NCI-H2081 (cell line): ENCODE measurements at places on chromosomes 2 and 18.

- no peak for DNase-seq
Observed at GRCh38 chr2:39156107-39156506, 35.3 kb upstream of the SOS1 start.

- DNase-seq = no peak
Observed at GRCh38 chr2:101958061-101958460, 33.7 kb upstream of the IL1R2 start.

- DNase-seq = no peak
Observed at GRCh38 chr18:39564716-39565115, 1999.1 kb upstream of the CELF4 start.

DNA sequence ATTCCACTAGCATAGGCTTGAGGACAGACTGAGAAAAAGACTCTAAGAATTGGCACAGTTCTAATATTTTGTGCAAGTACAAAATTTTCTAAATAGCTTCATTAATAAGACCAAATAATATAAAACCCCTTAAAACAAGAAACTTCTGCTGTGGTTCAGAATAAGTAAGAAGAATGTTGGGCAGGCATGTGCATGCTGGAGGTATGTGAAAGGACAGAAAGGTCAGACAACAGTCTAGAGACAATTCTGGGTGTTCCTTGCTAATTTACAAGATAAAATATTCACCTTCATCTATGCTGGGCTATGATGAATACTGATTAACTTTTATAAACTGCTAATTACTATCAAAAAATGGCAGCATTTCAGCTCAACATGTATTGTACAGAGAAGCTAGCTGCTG lies 14.9 kb downstream of the CEBPZOS start:
- DNase-seq = no peak

GRCh38 chr2:28348149-28348567 lies 44.5 kb upstream of the FOSL2 start:
- DNase-seq = no peak

DNA sequence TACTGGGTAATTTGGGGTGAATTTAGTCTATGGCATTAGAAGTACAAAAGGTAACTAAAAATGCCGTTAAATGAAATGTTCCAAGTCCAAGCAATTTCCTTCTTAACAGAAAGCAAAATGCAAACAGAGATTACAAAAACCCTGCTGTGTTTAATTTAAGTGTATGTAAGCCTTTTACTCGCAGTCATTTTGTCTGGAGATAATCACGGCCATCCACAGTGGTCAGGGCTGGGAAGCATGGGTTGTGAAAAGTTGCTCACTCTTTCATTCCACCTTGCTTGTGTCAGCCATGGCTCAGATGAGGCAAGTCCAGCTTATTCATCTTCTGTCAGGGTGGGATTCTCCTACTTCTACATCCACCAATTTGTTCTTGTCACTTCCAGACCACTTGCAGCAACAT lies 983.6 kb upstream of the ZEB2 start:
- peak; percentile 1 for DNase-seq

GRCh38 chr2:70103531-70104061 lies 16.3 kb downstream of the PCBP1 start:
- DNase-seq = no peak

DNA sequence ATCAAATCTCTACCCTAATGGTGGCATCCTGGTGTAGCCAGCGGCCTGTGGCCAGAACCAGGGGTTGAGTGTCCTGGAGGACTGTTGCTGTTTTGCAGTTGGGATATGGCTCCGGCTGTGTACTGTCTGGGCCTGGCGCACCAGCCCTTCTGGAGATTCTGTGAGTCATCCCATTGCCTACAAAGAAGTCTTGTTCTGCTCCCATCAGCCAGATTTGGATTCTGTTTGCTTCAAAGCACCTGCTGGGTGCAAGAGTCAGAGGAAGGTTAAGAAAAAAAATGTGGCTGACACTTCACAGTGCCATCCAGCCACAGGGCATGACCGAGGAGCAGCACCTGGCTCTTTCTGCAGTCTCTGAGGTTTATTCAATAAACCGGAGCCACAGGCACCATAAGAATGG lies 41.0 kb upstream of the ASAP2 start:
- no peak for DNase-seq

- DNase-seq = no peak
Observed at GRCh38 chr18:48408111-48408726, 964 bp downstream of the ZBTB7C start.

DNA sequence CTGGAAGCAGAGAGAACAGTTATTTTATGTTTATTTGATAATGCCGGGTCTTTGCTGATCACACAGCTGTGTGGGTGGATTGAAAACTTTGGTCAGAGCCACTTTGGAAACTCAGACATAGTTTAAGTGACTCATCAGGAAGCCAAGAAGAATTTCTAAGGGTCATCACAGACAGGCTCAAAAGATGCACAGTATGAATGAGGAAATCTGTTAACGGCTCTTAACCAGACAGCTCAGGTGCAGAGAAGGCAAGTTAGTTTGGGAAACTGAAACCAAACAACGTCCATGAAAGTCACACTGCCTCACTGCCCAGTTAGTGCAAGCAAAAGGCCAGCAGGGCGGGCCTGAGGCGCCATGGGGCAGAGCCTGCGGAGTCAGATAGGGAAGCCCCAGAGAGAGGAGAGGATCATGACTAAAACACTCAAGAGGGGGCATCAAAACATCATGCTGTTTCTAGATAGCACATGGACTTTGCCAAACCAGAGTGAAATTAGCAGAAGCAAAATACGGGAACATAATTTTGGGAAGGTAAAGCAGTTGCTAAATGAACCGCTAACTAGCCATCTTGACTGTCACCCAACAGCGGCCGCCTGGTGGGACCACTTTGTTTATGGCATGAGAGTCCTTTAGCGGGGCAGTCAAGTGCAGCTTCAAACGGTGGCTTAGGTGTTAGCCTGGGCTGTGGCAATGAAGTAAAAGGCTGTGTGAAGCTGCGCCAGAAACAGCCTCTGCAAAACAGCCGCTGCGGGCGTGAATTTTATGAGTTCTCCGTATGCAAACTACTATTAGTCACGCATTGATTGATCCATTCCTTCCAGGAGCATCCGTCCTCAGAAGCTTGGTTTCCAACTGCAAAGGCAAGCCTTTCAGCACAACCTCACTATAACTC lies 101.2 kb downstream of the KCTD18 start:
- no peak for DNase-seq

DNA sequence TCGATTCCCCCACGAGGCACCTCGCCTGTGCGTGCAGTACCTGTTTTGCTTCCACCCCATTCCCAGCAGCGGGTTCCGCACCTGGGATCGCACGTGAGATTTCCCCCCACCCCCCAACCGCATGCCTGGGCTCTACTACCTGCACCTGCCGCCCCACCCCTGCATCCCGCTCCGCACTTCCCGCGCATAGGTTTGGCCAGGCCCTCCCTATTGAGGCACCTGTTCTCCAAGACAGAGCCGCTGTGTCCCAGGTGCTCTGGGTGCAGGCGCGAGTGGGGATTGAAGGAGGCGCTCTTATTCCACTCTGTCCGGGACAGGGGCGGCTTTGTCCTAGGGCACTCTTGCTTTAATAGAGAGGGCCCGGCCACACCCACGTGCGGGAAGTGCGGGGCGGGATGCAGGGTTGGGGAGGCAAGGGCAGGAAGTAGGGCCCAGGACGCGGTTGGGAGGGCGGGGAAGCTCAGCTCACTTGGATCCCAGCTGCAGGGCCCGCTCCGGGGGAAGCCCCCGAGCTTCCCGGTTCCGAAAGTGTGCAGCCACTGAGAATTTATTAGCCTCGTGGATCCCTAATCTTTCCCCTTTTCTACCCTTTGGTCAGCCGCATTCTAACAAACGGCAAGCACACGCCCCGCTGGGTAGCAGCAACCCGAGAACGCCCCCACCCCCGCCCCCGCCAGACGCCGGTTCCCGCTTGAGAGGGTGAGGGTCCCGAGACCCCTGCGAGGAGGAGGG lies 670 bp upstream of the MOCOS start:
- no peak for DNase-seq

DNA sequence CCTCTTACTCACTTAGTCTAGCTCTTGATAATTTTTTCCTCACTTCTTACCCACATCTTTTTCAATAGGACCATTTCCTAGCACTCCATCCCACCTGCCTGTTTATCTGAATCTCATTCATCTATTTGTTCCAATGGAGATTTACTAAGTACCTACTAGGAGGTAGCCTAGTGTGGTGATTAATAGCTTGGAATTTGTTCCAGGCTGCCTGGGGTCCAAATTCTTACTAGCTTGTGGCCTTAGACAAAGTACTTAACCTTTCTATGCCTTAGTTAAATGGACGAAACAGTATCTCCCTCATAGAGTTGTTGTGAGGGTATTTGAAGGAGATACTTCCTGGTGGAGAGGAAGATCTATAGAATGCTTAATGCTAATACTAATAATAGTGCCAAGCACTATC lies 42.9 kb upstream of the SERTAD2 start:
- no peak for DNase-seq

DNA sequence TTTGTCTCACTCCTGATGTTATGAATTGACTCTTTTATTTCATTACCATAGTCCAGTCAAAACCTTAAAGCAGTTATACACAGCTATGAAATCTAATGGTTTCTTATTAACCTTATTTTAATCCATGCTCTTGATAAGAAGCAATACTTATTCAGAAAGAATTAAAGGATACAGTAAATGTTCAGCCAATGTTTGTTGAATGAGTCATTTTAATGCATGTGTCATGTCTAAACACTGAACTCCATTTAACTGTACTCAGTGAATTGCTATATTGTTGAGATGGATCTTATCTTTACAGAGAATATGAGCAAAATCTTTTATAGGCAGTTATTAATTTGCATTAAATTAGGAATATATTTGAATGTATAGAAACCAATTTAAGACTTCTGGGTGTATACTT lies 135.1 kb upstream of the TFPI start:
- DNase-seq = no peak

GRCh38 chr2:124339709-124340108 lies 314.6 kb downstream of the CNTNAP5 start:
- no peak for DNase-seq

DNA sequence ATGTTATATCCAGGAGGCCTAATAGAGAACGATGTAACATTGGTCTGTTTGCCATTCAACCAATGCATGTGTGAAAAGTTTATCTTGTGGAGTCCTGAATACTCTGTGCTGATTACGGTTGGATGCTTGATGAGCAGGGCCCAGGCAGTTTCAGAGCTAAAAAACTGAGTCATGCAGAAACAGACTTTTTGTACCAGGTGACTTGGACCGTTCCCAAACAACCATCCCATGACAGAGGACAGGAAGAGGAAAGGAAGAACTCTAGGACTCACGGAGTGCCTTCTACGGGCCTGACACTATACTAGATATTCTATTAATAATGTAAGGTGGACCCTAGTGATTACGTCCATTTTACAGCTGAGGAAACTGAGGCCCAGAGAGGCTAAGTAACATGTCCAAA lies 142.1 kb downstream of the ARHGAP28 start:
- DNase-seq = no peak

- DNase-seq = no peak
Observed at GRCh38 chr18:8167026-8167425, 442.2 kb upstream of the RAB12 start.

DNA sequence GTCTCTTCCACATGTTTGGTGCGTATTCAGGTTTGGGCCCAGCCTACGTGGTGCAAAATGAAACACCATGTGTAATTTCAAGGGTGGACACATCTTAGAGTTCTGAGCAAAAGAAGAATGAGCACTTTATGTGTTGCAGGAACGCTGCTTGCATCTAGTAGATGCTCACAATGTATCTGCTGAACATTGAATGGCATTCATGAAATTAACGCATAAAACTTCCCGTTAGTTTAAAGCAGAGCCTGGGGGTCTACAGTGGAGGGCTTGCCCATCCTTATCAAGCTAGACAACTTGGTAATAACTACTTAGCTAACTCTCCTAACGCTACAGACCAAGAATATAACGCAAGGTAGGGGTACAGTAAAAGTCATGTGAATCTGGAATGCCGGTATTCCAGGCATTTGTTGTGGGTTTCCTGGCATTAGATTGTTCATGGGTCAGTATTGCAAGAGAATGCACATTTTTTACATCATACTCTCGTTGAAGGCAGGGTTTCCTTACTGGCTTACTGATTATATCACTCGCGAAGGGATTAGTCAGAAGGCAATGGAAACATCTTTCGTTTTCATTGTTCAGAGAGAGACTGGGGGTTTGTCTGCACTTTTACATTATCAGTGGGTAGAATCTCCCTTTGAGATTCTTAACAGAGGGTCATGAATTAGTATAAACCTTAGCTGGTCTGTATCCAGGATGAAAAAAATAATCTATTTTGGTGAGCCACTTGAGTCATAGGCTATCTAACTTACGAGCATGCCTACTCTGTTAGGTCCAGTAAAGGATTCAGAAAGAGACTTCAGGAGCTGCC lies 229.5 kb upstream of the EPAS1 start:
- no peak for DNase-seq

GRCh38 chr18:8675057-8675456 lies 30.3 kb upstream of the MTCL1 start:
- no peak for DNase-seq

DNA sequence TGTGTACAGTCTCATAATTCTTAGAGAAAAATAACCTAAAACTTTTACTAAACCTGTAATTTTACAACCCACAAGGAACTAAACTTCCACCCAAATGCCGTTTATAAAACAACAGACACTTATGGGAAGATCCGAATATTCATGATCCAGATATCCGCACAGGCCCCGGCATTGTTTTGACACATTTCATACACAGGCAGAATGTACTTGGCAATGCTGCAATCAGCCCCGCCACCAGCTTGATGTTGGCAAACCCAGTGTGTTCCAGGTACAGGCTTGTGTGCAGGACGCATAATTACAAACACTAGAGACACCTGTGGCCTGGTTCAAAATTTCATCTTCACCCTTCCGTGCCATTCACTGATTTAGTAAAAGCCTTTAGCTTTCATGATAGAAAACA lies 393.0 kb upstream of the SALL3 start:
- DNase-seq = no peak

DNA sequence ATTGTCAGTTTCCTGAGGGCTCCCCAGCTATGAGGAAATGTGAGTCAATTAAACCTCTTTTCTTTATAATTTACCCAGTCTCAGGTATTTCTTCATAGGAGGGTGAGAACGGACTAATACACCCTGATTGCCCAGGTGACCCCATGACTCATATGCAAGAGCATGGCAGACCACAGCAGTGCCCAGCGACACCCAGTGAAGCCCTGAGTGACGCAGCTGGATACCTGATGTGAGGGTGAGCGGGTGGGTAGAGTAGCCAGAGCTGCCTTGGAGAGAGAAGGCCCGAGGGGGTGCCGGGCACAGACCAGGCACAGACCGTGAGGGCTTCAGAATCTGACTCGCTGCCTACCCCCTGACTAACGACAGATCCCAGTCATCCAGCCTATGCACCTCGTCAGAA lies 15.4 kb downstream of the ALPG start:
- DNase-seq = no peak

DNA sequence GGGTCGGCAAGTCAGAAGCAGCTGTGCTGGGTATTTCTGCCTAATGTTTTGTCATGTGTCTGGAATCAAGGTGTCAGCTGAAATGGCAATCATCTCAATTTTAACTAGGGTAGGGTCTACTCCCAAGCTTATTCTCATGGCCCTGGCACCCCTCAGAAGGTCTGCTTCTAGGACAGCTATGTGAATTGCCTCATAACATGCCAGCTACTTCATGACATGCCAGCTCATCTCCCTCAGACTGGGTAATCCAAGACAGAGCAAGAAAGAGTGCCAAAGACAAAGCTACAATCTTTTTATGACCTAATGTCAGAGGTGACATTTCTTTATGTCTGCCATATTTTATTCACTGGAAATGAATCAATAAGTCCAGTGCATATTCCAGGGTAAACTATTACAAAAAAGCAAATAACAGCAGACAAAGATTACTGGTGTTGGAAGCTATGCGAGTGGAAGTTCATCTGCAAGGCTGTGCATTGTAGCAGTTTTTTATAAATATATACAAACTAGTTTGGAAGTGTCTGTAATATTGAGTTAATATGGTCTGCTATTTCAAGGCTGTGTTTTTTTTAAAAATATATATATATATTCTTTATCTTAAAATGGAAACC lies 153.3 kb downstream of the FSIP2 start:
- DNase-seq = no peak
